ENCODE measurements at places on chromosomes 6 and 20.

DNA sequence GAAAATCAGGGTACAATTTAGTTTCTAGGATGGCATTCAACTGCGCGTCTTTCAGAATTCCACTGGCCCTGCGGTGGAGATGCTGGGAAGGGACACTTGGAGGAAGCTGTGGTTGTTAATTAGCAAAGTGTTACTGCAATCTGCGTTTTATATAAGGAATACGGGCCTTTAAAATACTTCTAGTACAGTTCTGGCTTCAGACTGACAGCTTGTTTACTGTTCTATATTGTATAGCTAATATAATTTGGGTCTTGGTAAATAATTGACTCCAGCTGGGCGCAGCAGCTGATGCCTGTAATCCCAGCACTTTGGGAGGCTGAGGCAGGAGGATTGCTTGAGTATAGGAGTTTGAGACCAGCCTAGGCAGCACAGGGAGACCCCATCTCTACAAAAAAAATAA lies 63.7 kb downstream of the MYB start:
- no peak for DNase-seq

DNA sequence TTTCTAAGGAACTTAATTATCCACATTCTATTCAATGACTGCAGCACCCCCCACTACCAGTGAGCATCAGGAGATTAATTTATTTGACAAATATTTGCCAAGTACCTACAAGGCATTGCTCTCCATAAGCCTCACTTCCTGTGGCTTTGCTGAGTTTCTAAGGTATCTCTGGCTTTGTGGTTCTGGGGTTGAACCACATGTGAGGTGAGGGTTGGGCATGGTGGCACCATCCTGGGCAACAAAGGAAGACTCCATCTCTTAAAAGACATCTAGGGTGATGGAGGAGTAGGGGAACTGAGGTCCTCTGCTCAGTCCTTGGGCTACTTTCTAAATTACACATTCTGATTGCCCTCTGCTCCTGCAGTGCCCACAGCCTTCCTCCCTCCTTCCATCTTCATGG lies 25.5 kb upstream of the WFDC2 start:
- DNase-seq, result no peak

- DNase-seq, result no peak
Measured at GRCh38 chr6:143549221-143549948, 37.9 kb upstream of the FUCA2 start.

DNA sequence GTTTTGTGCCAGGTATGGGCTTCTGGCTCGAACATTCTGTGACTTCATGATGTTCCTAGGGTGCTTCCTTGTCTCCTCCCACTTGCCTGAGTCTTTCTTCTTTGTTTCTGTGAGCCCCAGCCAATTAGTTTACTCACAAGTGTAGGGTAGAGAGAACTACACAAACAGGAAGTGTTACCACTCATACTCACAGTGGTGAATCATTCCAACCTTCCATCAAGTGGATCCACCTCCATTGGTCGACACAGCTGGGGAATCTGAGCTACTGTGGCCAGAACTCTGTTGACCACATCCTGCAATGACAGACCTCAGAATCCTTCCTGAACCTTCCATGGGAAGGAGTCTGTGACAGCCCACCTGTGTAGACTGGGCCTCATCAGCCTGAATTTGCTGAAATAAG lies 76.8 kb downstream of the UNC5CL start:
- DNase-seq, result no peak

GRCh38 chr6:84007871-84008270 lies 25.7 kb upstream of the MRAP2 start:
- no peak for DNase-seq

All from iPS DF 19.7 (cell line).